ENCODE measurements at places on chromosomes 2 and 18. TPM values are rescaled to one million over a fixed set of nuclear protein-coding genes. Genes with fewer than 3 reads are reported as not detected.

- DNase-seq: no peak
These were observed 48.7 kb upstream of the ZNF385B start for GRCh38 chr2:179909845-179910734.

Gene TEX44
- polyA plus RNA-seq: not detected

Gene RAD51AP2
- not detected for polyA plus RNA-seq

- DNase-seq: no peak
These were observed 2091.1 kb upstream of the PIK3C3 start for GRCh38 chr18:39863916-39864315.

Gene GKN2
- polyA plus RNA-seq: not detected

Gene MATN3
- polyA plus RNA-seq: 2.2 TPM

GRCh38 chr2:207502577-207503198, 27.1 kb upstream of the CREB1 start:
- no peak for DNase-seq

Data from IMR-90 (cell line).